Endodermal cell (in vitro differentiated cells): ENCODE measurements at places on chromosomes 4 and X. TPM values are rescaled to one million over a fixed set of nuclear protein-coding genes. Genes with fewer than 3 reads are reported as not detected.

The ARMCX5 gene
- 14.9 to 16.5 TPM (median 15.9 TPM) in 3 replicates for total RNA-seq

The MAGEA1 gene
- not detected in 2 replicates for total RNA-seq

The TMEM35A gene
- total RNA-seq, result 0.67 to 0.80 TPM (median 0.73 TPM) in 3 replicates

The DDX60 gene
- total RNA-seq, result 1.1 and 1.6 TPM in 2 replicates

The LRCH2 gene
- 0.75 to 1.1 TPM (median 1.0 TPM) in 3 replicates for total RNA-seq

The GNRHR gene
- total RNA-seq, result not detected in 2 replicates
